ENCODE measurements at places on chromosomes 5 and 9.
A peak's percentile ranks its signal among the peaks of the same experiment; 100 is the strongest.

DNA sequence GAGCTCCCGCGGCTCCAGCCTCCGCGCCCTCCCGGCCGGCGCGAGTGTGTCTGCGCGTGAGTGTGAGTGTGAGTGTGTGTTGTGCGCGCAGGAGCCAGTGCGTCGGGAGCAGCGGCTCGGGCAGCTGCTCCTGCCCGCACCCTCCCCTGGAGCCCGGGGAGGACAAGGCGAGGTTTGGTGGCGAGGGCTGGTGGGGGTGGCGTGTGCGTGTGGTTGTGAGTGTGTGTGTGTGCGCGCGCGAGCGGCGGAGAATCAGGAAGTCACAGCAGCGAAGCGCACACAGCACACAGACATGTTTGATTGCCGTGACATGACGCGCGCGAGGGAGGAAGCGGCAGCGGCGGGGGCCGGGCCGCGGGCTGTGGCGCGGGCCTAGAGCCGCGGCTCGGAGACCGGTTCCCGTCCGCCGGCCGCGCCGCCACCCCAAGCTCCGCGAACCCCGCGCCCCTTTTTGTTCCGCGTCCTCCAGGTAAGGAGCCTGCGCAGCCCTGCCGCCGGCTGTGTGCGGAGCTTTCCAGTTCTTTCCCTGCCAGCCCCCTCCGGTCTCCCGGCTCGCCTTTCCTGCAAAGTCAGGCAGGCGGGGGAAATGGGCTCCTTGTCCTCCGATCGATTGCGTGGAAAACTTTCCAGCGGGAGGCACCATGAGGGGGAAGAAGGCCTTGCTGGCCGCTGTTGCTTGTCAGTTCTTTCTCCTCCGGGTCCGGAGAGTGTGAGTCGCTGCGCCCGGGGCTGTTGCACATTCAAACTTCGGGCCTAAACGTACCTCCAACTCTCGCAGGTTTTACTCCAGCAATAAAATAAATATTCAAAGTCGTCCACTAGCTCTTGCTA is 2.4 kb downstream of the SMARCA2 start:
- H3K4me3 ChIP-seq, result peak overlapping the region; percentile 67
- H3K36me3 ChIP-seq, result no peaks in the 10 kb centered on the region
- peaks cover 8% of the 10 kb centered on the region for H3K4me1 ChIP-seq
- DNase-seq, result peak; percentile 63

DNA sequence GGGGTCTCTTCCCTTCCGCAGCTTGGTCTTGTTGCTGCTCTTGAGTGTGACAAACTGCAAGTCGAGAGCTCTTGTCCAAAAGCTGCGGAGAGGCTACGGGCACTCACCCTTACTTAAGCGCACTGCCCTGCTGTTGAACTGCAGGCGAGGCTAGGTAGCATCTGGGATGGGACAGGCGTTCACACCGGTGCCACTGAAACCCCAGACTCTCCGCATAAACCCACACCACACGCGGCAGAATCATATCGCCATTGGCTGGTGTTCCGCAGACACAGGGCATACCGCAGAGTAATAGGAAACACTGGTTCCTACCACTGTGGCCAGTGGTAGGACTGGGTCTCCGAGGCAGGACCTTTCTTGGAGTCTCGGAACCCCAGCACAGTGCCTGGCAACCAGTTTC is 2.2 kb upstream of the NPR3 start:
- no peak overlapping the region for H3K27ac ChIP-seq
- no peaks in the 10 kb centered on the region for H3K36me3 ChIP-seq
- H3K4me1 ChIP-seq, result peaks cover 14% of the 10 kb centered on the region
- peaks cover 82% of the 10 kb centered on the region for H3K27me3 ChIP-seq

DNA sequence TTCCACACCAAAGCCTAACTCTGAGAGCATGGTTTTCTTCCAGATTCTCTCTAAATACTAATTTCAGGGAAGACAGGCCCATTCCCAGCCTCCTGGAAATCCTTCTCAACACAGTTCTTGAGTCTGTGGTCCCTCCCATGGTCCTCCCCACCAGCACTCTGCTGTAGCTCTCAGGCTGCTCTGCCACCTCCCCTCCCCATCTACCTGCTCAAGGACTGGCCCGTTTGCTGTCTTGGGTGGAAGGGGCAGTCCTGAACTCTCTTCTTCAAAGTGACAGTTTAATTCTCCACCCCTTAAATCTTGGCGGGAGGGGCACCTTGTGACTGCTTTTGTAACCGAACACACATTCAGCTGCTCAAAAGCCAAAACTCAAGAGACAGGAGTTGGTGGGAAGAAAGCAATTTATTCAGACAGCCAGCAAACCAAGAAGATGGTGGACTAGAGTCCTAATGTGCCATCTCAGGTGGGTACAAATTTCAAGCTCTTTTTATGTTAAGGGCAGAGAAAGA is 7.6 kb upstream of the LCN15 start:
- DNase-seq, result no peak
- no peak overlapping the region for H3K27ac ChIP-seq
- no peaks in the 10 kb centered on the region for H3K27me3 ChIP-seq
- no peaks in the 10 kb centered on the region for H3K4me1 ChIP-seq
- H3K36me3 ChIP-seq, result no peaks in the 10 kb centered on the region
- H3K4me3 ChIP-seq, result no peak overlapping the region

GRCh38 chr5:96235008-96235910 is 197.8 kb downstream of the PCSK1 start:
- no peaks in the 10 kb centered on the region for H3K36me3 ChIP-seq
- no peak overlapping the region for H3K4me3 ChIP-seq
- no peaks in the 10 kb centered on the region for H3K27me3 ChIP-seq
- peak overlapping the region; percentile 69 for H3K27ac ChIP-seq
- DNase-seq, result peak; percentile 30

DNA sequence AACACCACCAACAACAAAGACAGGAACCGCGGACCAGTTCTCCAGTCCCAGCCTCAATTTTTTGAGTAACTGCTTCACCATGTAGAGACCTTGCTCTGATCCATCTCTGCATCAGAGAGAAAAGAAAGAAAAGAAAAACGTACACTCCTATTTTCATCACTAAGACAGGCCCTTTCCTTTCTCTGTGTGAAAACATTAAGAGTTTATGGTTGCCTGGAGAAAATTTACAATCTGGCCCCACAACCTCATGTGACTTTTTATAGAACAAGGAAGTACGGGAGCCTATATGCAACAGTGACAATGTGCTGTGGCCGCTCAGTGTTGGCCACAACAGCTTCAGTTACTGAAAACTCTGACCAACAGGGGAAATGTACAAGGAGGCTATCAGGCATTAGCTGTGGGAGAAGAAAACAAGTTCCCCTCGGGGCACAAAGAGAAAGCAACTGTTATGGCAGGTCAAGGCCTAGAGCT is 272.9 kb upstream of the PTGER4 start:
- no peak overlapping the region for H3K27ac ChIP-seq
- H3K36me3 ChIP-seq, result no peaks in the 10 kb centered on the region
- no peak for DNase-seq

- H3K27ac ChIP-seq, result no peak overlapping the region
- H3K4me3 ChIP-seq, result no peak overlapping the region
- no peaks in the 10 kb centered on the region for H3K27me3 ChIP-seq
- DNase-seq, result no peak
- no peaks in the 10 kb centered on the region for H3K4me1 ChIP-seq
- H3K36me3 ChIP-seq, result no peaks in the 10 kb centered on the region
Measured at GRCh38 chr9:129692534-129692933, 27.1 kb downstream of the PRRX2 start.

DNA sequence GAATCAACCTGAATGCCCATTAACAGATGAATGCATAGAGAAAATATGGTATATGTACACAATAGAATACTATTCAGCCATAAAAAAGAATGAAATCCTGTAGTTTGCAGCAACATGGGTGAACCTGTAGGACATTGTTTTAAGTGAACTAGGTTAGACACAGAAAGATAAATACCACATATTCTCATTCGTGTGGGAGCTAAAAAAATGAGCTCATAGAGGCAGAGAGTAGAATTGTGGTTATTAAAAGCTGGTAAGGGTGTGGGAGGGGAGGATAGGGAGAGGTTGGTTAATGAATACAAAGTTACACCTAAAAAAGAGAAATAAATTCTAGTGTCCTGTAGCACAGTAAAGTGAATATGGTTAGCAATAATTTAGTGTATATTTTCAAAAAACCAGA is 23.5 kb downstream of the PTTG1 start:
- no peak overlapping the region for H3K4me3 ChIP-seq
- no peaks in the 10 kb centered on the region for H3K4me1 ChIP-seq
- no peak for DNase-seq
- H3K36me3 ChIP-seq, result no peaks in the 10 kb centered on the region
- H3K27me3 ChIP-seq, result peaks cover 7% of the 10 kb centered on the region

GRCh38 chr5:100796851-100797250 is 106.2 kb downstream of the ST8SIA4 start:
- no peaks in the 10 kb centered on the region for H3K36me3 ChIP-seq
- DNase-seq, result no peak
- no peaks in the 10 kb centered on the region for H3K4me1 ChIP-seq
- H3K27ac ChIP-seq, result no peak overlapping the region

DNA sequence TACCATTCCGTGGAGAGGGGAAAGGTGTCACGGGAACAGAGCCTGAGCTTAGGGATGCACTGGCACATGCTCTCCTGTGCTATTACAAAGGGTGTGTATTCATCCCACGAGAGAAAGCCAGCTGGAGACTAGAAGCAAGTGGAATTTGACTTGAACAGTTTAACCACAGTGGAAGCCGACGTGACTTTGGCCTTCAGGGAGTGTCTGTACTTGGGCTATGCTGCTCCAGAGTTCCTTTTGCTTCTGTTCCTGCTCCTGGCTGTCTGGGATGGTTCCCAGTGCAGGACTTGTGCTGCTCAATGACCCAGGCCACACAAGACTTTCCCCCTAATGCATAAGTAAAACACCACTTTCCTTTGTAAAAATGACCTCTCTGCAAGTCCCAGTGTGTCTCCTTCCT is 7.9 kb upstream of the NFIL3 start:
- H3K4me1 ChIP-seq, result no peaks in the 10 kb centered on the region
- H3K4me3 ChIP-seq, result no peak overlapping the region
- no peaks in the 10 kb centered on the region for H3K27me3 ChIP-seq
- DNase-seq, result no peak
- no peaks in the 10 kb centered on the region for H3K36me3 ChIP-seq
- H3K27ac ChIP-seq, result no peak overlapping the region

GRCh38 chr5:142110046-142110531 is 1.5 kb downstream of the NDFIP1 start:
- peaks cover 15% of the 10 kb centered on the region for H3K4me1 ChIP-seq
- DNase-seq, result no peak
- no peaks in the 10 kb centered on the region for H3K36me3 ChIP-seq
- H3K4me3 ChIP-seq, result peak overlapping the region; percentile 83
- H3K27ac ChIP-seq, result peak overlapping the region; percentile 96
- H3K27me3 ChIP-seq, result no peaks in the 10 kb centered on the region

DNA sequence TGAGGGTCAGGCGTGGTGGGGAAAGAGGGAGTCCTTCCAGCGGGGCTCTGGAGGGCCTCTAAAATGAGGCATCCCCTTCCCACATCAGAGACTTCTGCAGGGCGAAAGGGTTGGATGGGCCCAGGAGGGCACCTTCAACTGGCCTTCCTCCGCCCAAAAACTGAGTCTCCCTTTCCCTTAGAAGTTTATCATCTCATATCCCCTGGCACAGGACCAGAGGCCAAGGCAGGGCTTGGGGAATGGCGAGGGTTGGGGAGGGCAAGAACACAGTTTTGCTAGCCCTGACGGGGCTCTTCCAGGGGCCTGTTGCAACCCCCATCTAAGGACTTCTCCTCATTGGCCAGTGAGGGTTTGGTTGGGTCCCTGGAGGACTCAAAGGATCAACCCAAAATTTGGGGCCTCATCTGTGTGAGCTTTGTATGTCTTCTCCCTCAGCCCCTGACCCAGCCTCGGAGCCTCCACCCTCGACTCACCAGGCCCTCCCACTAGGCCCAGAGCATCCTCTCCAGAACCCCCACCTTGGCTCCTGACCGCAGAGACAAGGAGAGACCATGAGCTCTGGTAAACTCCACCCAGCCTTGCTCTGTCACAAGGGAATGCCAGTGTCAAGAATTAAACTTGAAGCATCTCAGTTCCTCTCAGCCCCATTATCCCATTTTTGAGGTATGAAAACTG is 24.1 kb downstream of the AQP7 start:
- H3K27ac ChIP-seq, result no peak overlapping the region
- no peak for DNase-seq
- peaks cover 9% of the 10 kb centered on the region for H3K4me1 ChIP-seq
- no peak overlapping the region for H3K4me3 ChIP-seq

GRCh38 chr9:81489046-81489445 is 200.3 kb downstream of the TLE1 start:
- no peak overlapping the region for H3K4me3 ChIP-seq
- H3K4me1 ChIP-seq, result no peaks in the 10 kb centered on the region
- DNase-seq, result peak; percentile 35
- peaks cover 9% of the 10 kb centered on the region for H3K27me3 ChIP-seq

- H3K4me3 ChIP-seq, result no peak overlapping the region
- no peaks in the 10 kb centered on the region for H3K4me1 ChIP-seq
- no peaks in the 10 kb centered on the region for H3K27me3 ChIP-seq
- no peak for DNase-seq
- no peaks in the 10 kb centered on the region for H3K36me3 ChIP-seq
Measured at GRCh38 chr5:80863708-80864107, 96.5 kb upstream of the RASGRF2 start.

Data from cardiac muscle cell (in vitro differentiated cells and primary cell).